ENCODE measurements at places on chromosomes 3 and 15.

DNA sequence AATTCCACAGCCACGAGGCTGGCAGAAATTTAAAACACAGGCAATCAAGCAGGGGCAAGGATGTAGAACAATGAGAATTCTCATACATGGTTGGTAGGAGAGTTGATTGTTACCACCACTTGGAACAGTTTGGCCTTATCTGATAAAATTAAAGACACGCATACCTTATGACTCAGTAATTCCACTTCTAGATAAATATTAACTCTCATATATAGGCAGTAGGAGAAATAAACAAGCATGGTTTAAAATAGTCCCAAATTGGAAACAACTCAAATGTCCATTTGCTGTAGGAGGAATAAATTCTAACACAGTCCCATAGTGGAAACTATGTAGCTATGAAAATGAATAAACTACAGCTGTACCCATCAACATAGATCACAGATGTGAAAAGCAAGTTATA lies 42.3 kb upstream of the USP3 start:
- DNase-seq = no peak

GRCh38 chr3:43539321-43539720 lies 82.5 kb downstream of the ANO10 start:
- no peak for DNase-seq

GRCh38 chr3:172370419-172370818 lies 77.8 kb downstream of the GHSR start:
- no peak for DNase-seq

- no peak for DNase-seq
Observed at GRCh38 chr15:82571722-82572222, 31.5 kb upstream of the RPS17 start.

- DNase-seq = no peak
Observed at GRCh38 chr3:168025076-168025475, 70.6 kb downstream of the GOLIM4 start.

DNA sequence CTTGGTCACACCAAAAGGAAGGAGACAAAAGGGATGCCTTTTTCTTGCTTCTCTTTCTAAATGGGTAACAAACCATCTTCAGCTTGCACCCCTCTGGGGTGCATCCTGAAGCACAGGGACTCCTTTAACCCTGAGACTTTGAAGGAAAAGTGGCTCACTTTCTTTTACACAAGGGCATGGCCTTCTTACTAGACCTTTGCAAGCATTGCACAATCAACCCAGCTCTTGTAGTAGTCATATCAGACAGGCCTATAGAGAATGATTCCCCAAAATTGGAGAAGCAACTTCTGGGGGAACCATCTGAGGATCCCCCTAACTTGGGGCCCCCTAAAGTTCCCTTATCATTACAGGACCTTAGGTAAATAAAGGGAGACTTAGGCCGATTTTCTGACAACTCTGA lies 56.1 kb upstream of the GK5 start:
- DNase-seq = no peak

- DNase-seq = no peak
Observed at GRCh38 chr3:111715911-111716523, 120.9 kb upstream of the ZBED2 start.

DNA sequence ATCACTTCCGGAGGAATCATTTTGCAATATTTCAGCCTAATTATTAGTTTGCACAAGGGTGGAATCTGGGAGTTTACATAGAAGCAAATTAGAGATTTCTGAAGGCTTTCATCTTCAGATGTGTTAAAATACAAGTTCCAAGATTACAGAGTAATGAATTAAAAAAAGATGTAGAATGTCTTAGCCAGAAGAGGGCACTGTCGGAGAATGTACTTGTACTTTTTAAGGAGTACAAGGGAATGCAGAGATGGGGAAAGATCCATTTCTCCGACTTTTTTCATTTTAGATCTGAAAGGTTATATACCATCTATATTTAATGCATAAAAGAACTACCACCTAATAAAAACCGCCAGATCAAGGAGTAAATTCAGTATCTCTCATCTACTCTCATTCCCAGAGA lies 43.1 kb upstream of the WDR5B start:
- DNase-seq = no peak

DNA sequence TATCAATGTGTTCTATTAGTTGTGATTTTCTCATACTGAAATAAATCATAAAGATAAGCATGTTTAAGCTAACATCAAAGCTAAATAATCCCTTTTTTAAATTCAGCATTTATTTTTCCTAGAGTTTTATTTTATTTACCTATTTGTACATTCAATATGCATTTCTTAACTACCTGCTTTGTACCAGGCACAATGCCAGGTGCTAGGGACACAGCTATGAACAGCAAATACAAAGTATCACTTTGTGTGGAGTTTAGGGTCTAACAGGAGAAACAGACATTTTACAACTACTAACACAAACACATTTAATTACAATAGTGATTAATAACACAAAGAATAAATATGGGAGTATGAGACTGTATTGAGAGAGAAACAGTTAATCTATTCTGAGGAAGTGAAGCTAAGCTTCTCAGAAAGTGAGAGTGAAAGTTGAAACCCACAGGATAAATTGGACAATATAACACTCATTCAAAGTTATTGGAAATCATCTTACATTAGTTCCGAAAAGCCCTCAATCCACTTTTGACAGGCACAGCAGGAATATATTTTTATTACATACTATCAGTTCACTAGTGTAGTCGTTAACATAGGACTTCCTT lies 159.6 kb downstream of the GBE1 start:
- DNase-seq = no peak

GRCh38 chr3:30578479-30578878 lies 27.9 kb upstream of the TGFBR2 start:
- DNase-seq = peak; percentile 92

GRCh38 chr3:102031834-102032233 lies 182.5 kb downstream of the NFKBIZ start:
- DNase-seq = no peak

GRCh38 chr3:45098310-45098709 lies 47.9 kb downstream of the CDCP1 start:
- DNase-seq = no peak

- no peak for DNase-seq
Observed at GRCh38 chr3:169146179-169146665, 517.3 kb downstream of the MECOM start.

DNA sequence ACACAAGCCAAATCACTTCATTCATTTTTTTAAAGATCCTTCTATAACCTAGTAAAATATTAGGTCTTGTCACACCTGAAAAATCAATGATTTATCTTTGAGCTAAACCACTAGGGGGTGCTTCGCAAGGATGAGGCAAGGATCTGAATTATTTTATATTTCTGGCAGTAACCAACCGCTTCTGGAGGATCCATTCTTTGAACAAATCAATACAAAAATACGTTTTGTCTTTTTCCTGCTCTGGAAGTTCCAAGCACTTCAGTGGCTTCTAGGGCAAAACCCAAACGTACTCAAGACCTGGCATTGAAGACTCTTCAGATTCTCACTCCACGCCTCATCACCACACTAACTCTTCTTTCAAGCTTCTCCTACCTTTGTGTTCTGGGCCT lies 486 bp downstream of the LSG1 start:
- peak; percentile 19 for DNase-seq

DNA sequence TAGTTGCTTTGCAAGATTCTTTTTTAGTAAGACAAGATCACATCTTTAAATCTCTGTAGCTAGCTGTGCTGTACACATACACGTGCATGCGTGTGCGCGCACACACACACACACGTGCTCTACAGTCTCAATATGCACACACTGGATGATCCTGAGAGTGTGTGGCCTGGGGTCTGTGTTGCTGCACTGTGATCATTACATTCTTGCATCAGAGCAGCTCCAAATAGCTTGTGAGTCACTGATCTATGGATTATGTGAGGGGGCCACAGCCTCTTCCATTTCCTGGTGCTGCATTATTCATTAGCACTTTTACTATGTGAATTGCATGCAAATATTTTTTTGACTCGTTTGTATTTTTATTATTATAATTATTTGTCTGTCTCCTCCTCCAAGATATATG lies 34.6 kb downstream of the MCTP2 start:
- no peak for DNase-seq

- DNase-seq = no peak
Observed at GRCh38 chr3:60877188-60877587, 374.1 kb downstream of the FHIT start.

DNA sequence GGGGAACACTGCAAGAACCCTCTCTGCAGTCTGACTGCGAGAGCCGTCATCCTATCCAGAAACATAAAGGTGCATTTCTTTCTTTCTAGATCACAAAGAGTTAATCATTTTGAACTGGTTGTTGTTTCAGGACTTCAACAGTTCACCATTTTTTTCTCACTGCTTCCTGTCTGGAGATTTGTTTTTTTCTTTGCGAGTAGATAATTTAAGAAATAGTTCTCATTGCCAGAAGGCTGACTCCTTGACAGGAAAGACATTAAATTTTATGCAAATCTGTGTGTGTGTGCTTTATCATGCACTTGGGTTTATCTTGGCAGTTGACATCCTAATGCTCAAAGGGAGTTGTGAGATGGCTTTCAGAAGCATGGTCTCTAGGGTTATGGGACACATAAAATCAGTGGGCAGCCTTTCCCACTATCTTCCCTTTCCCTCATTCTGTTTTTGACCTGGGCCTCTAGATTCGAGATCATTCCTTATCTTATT lies 123.5 kb upstream of the TBL1XR1 start:
- no peak for DNase-seq

DNA sequence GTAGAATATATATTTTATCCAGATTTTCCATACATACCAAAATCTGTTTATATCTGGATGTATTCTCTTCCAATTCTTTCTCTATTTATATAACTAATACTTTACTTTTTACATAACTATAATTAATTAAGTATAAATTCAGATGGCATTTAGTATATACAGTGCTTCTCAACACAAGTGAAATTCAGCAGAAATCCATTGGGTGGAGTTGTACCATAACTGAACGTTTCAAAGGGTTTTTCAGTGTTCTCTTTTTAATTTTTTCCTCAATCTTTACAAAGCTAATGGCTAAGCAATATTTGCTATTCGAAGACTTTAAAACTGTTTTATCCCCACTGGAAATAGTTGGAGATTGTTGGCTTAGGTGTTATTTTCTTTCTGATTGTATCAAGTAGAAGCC lies 13.9 kb upstream of the ZBBX start:
- no peak for DNase-seq

- DNase-seq = no peak
Observed at GRCh38 chr3:170585008-170585936, 603 bp downstream of the SLC7A14 start.

DNA sequence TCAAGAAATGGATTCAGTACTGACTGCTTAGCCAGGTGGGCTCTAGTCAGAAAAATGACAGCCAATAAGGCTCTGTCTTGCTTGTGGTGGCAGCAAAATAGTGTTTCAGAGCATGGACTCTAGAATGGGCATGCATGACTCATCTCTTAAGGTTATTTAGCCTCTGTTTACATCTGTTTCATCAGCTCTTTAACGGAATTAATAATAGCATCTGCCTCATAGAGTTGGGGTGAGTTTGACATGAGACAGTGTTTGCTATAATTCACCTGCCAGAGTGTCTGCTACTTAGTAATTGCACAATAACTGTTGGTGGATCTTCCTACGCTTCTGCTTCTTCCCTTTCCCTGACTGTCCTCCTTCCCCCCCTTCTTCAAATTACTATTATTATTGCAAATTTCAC lies 350.4 kb upstream of the SEMA6D start:
- DNase-seq = no peak

DNA sequence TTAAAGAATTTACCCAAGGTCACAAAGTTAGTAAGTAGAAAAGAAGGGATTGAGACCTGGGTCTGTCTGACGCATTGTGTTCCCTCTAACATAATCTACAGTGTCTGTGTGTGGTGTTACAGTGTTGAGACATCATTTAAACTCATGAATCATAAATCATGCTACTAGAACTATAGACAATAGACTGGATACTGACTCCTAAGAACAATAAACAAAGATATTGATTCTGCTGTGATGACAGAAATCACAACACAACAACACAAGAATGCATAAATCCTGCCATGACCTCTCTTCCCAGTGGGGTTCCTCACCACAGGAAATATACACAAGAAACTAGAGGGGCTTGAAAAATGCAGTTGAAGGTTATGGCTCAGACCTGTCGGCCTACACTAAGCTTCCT lies 44.3 kb downstream of the TRIM69 start:
- no peak for DNase-seq

GRCh38 chr3:122681974-122682409 lies 1.4 kb downstream of the PARP14 start:
- DNase-seq = no peak

- no peak for DNase-seq
Observed at GRCh38 chr3:141087778-141088130, 36.6 kb downstream of the SPSB4 start.

GRCh38 chr3:52671676-52672075 lies 14.0 kb downstream of the PBRM1 start:
- no peak for DNase-seq

DNA sequence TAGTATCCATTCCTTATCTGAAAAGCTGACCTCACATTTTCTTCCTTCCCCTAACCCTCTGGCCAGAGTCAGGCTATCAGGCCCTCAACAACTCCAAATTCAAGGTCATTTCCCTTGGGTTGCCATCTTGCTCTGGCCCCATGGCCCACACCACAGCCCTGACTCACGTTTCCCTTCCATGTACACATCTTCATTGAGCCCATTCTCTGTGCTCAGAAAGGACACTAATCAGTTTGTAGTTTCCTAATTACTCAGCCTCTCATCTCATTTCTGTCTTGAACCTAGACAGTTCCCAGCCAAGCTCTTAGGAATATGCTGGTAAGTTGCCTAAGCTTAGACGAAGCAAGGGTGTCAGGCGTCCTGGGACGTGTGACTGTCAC lies 14.9 kb downstream of the TGM5 start:
- DNase-seq = no peak

DNA sequence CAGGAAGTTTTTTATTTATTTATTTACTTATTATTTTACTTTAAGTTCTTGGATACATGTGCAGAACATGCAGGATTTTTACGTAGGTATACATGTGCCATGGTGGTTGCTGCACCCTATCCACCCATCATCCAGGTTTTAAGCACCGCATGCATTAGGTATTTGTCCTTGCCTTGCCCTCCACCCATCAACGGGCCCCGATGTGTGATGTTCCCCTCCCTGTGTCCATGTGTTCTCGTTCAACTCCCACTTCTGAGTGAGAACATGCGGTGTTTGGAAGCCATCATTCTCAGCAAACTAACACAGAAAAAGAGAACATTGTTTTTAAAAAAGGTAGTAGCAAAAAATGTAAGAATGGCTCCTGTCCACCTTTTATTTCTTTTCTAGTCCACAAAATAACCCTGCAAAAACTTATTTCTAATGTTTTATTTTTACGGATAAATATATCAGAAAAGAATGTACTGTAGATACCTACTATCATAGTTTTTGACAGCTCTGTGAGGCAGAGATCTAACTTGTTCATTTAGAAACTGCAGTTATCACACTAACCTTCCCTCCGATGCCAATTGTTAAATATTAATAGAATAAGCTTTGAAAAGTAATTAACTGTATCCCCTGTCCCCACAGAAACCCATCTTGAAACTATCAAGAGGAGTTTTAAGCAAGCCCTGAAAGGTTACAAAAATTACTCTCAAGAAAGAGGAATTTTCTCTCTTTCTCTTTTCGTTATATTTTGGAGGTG lies 189.2 kb downstream of the LPP start:
- DNase-seq = no peak
